ENCODE measurements at places on chromosomes 2 and 18. TPM values are rescaled to one million over a fixed set of nuclear protein-coding genes. Genes with fewer than 3 reads are reported as not detected.

The KIF1A gene
- 0.97 TPM for polyA plus RNA-seq

The TAF4B gene
- polyA plus RNA-seq, result 0.38 TPM

The MFF gene
- polyA plus RNA-seq, result 60.1 TPM

The SCN7A gene
- polyA plus RNA-seq, result 7.9 TPM

The RNF144A gene
- polyA plus RNA-seq, result 3.5 TPM

The AQP4 gene
- not detected for polyA plus RNA-seq

The SALL3 gene
- polyA plus RNA-seq, result 0.04 TPM

The GALNT3 gene
- polyA plus RNA-seq, result 0.08 TPM

The EML6 gene
- 0.91 TPM for polyA plus RNA-seq

The LYG2 gene
- polyA plus RNA-seq, result not detected

The CCBE1 gene
- 1.00 TPM for polyA plus RNA-seq

The LYG1 gene
- 0.80 TPM for polyA plus RNA-seq
